Stimulated activated CD8-positive, alpha-beta memory T cell treated with anti-CD3 and anti-CD28 coated beads, Interleukin-4, amount 100 ng/mL, for 4 hours (primary cell): ENCODE measurements at places on chromosomes 3 and 15.

GRCh38 chr3:32423534-32423933 lies 31.9 kb downstream of the CMTM7 start:
- no peak for DNase-seq

- DNase-seq, result no peak
These were observed 28.4 kb downstream of the RGMA start for GRCh38 chr15:93060336-93061248.

DNA sequence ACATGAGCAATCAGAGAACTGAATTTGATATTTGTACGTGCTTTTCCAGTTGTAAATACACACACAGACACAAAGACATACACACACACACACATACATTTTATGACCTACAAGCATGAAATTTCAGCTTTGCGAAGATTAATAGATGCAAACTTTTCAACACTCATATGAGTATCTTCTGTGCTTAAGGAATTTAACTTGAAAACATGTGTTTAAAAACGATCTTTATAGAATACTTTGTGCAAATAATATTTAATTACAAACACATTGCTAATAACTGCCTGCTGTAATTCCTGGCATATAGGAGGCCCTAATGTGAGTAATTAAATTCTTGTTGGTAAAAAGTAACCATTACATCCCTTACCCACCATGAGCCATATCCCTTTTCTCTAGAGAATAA lies 107.7 kb upstream of the PLSCR5 start:
- no peak for DNase-seq

- no peak for DNase-seq
These were observed 27.0 kb downstream of the ANXA2 start for GRCh38 chr15:60370869-60371136.

DNA sequence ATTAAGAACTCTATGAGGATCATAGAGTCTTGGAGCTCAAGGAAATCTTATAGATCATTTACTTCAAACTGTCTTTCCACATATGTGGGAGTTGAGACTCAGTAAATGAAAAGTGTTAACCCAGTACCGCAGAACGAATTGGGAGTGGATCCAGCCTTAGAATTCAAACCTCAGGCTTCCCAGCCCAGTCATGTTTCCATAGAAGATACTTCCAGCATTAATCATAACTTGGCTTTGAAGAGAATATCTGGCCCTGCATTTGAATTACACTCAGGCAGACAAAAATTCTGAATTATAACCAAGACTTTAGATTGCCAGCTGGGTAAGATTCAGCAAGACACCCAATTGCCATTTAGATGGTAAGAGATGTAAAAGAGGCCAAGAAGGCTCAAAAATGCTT lies 972.0 kb downstream of the TUSC7 start:
- DNase-seq, result no peak

GRCh38 chr3:129783470-129783869 lies 110.0 kb downstream of the TMCC1 start:
- DNase-seq, result no peak

DNA sequence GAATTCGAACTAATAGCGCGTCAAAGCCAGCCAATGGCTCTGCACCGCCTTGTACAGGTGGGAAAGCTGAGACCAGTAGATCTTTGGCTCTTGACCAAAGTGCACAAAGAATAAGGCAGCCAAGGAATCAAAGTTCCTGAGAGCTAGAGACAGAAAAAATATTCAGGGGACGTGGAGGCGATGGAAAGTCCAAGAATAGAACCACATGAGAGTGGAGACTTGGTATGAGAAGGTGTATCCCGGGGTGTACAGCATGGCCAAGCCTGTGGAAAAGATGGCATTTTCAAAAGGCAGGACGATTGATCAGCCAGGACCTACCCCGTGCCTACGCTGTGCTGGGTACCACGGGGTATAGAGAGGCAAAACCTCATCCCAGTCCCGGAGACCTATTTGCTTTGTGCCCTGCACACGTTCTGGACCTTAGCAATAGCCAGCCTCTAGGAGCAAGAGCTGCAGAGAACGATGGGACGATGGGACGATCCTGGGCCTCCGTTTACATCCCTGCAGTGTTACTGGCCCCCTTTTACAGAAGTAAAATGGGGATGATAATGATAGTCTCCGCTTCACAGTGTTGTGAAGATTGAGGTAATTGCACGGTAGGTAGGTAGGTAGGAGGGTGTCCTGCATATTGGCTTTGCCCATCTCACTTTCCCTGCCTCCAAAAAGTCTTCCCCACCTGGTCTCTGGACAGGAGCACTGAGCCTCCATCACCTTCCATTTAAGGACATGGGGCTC lies 583 bp upstream of the RBSN start:
- DNase-seq, result no peak

DNA sequence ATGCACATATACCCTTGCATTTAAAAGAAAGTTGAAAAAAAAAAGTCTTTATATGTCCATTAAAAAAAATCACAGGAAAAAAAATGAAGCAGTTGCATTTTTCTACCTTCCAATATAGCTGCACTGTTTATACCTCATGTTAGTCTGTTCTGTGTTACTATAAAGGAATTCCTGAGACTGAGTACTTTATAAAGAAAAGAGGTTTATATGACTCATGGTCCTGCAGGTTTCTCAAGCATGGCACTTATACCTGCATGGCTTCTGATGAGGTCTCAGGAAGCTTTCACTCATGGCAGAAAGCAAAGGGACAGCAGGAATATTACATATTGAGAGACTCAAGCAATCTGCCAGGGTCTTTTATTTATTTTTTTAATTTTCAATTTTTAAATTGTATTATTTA lies 277.2 kb upstream of the BCHE start:
- no peak for DNase-seq

DNA sequence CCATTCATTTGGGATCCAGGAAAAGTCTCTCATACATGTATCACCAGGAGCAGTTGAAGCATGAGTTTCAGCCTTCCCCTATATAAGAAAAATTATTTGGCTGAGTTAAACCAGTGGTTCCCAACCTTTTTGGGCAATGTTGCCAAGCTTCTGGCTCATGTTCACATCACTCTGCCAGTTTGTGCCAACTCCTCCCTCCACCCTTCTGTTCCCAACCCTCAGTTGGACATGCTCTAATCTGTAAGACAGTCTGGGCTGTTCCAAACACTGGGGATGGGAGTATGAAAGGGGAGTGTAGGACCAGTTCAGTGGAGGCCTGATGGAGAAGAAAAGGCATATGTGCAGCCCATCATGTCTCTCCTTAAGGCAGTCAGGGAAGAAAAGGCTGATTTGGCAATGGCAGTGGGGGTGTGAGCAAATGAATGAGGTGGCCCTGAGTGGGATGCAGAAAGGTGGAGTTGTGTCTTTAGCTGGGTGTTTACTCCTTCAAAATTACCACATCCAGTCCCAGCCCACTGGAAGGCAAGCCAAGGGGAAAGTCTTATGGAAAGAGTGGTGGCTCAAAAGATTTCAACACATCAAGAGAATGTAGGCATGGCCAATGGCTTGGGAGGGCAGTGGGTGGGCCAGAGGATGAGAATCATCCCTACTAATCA lies 32.0 kb upstream of the PRICKLE2 start:
- no peak for DNase-seq

DNA sequence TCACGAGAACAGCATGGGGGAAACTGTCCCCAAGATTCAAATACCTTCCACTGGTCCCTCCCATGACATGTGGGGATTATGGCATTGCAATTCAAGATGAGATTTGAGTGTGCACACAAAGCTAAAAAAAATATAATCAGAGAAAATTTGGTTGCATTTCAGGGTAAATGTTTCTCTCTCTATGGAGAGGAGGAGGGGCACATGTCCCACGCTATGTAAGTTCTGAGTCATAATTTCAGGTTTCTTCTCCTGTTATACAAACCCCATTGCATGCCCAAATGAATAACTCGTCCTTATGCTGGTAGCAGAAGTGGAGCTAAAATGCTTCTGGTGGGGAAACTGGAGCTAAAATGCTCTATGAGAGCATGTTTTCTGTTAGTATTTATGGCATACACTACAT lies 209.7 kb upstream of the DCBLD2 start:
- no peak for DNase-seq

DNA sequence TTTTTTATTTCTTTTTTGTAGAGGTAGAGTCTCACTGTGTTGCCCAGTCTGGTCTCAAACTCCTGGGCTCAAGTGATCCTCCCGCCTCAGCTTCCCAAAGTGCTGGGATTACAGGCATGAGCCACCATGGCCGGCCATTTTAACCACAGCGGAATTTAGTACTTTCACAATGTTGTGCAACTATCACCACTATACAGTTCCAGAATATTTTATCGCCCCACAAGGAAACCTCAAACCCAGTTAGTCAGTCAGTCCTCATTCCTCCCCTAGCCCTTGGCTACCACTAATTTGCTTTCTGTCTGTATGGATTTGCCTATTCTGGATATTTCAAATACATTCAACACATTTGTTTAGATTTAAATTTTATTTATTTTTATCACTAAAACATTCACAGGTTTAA lies 15.5 kb upstream of the HOMER2 start:
- DNase-seq, result no peak

- no peak for DNase-seq
These were observed 49.5 kb downstream of the ABTB1 start for GRCh38 chr3:127722091-127722784.

GRCh38 chr3:178680037-178680436 lies 143.8 kb downstream of the KCNMB2 start:
- DNase-seq, result no peak

GRCh38 chr3:44184319-44184953 lies 57.2 kb upstream of the TOPAZ1 start:
- no peak for DNase-seq

DNA sequence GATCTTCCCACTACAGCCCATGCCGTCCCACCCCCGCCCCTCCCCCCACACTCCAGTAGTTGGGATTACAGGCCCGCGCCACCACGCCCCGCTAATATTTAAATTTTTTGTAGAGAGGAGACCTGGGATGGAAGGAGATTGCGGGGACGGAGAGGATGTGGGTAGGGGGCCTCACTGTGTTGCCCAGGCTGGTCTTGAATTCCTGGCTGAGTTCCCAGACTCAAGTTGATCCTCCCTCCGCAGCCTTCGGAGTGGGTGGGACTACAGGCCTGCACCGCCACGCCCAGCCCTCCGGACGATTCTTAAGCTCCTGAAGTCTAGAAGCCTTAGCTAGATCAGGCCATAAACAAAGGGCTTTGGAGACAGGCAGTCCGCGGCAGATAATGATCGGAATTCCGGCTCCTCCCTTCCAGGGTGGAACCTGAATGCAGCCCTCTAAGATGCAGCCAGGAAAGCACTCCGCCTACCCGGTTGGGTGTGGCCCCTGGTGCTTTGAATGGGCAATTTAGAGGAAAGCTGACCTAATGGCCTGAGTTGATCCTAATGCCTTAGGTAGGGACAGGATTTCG lies at the start of gene DPPA2:
DPPA2 (minus strand) TSS at position 356 of the 569 bp plus-strand sequence. CDS start 1,975 bp downstream, outside the sequence.
- DNase-seq, result no peak

DNA sequence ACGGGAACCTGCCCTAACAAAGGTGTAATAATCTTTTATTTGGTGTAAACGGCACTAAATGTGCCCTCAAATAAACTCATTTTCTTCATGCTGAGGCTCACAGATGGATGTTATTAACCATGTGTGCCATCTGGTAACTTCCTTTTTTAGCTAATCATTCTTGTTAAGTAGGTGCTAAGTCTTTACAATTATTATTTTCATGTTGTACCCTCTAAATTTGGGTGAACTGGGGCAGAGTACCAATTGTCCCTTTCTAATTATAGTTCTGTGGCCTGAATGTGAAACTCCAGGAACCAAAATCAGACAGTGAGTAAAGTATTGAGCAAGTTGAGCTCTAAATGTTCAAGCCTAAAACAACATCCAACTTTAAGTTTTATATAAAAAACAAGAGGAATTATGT lies 220.7 kb upstream of the CADM2 start:
- no peak for DNase-seq

DNA sequence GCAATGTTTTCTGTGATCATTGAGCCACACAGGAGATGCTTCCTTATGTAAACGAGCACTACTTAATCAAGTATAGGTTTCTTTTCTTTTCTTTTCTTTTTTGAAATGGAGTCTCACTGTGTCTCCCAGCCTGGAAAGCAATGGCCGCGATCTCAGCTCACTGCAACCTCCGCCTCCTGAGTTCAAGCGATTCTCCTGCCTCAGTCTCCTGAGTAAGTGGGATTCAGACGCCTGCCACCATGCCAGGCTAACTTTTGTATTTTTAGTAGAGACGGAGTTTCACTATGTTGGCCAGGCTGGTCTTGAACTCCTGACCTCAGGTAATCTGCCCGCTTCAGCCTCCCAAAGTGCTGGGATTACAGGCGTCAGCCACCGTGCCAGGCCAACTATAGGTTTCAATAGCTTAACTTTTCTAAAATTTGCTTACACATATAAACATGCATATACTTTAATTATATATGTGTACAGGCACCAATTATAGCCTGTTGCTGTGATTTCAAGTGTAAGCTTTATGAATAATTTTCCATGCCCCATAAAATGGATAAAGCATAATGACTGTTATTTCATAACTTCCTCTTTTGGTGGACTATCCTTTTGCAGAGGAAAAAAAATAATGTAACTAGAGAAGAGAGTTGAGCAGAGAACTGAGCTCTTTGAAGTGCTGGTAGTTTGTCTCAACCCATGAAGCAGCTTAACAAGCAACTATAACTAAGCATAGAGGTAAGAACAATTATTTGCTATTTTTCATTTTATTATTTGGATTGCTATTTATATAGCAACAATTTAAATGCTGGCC lies 24.8 kb upstream of the MBNL1 start:
- no peak for DNase-seq

DNA sequence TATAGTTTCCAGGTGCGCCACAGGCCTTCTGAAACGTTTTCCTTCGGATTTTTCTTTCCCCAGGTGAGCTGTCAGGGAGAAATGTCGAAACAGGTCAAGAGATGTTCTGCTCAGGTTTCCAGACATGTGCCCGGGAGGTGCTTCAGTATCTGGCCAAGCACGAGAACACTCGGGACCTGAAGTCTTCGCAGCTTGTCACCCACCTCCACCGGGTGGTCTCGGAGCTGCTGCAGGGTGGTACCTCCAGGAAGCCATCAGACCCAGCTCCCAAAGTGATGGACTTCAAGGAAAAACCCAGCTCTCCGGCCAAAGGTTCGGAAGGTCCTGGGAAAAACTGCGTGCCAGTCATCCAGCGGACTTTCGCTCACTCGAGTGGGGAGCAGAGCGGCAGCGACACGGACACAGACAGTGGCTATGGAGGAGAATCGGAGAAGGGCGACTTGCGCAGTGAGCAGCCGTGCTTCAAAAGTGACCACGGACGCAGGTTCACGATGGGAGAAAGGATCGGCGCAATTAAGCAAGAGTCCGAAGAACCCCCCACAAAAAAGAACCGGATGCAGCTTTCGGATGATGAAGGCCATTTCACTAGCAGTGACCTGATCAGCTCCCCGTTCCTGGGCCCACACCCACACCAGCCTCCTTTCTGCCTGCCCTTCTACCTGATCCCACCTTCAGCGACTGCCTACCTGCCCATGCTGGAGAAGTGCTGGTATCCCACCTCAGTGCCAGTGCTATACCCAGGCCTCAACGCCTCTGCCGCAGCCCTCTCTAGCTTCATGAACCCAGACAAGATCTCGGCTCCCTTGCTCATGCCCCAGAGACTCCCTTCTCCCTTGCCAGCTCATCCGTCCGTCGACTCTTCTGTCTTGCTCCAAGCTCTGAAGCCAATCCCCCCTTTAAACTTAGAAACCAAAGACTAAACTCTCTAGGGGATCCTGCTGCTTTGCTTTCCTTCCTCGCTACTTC lies 3.8 kb downstream of the BHLHE40 start:
- DNase-seq, result no peak

GRCh38 chr3:188239577-188239976 lies 85.6 kb downstream of the LPP start:
- DNase-seq, result no peak
